ENCODE measurements at places on chromosomes 1 and 21.

DNA sequence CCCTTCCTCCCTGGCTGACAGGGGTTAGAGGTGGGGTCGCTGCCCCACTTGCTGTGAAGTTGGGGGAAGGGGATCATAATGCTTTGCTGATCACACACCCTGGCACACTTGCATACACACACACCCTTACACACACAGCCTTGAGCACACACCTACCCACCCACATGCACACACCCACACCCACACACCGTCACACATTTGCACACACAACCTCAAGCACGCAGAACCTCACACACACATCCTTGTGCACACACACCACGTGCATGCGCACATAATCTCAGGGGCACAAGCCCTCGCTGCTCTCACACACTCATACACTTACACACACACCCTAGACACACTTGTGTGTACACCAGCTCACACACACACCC, 16.4 kb upstream of the TNFRSF8 start:
- peaks cover 6% of the 10 kb centered on the region for H3K4me1 ChIP-seq
- H3K27ac ChIP-seq, result no peak overlapping the region
- no peak for DNase-seq

DNA sequence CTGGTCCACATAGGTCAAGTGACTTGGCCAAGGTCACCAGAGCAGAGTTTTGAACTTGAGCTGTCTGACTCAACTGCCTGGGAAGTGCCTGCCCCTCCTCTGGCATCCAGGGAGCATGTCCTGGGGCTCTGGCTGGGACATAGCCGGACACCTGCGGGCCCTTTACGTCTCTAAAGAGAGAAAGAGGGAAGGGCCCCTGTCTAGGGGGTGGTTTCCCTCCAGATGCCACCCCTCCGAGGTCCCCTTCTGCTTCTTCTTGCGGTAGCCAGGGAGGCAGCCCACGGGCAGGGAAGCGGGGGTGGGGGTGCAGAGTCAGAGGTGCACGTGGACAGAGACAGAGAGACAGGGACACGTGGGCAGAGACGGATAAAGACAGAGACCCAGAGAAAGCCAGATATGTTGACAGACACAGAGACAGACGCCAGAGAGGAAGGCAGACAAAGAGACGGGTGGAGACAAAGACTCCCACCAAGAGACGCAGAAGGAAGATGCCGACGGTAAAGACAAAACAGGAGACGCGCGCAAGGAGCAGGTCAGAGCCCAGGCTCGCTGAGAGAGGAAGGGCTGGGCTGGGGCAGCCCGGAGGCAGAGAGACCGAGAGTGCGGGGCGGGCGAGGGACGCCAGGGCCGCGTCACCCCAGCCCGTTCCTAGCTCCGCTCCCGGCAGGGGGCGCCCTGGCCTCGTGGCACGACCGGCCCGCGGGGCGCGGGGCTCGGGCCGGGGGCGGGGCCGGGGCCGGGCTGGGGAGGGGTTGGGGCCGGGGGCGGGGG, 458 bp upstream of the ALPL start:
- no peaks in the 10 kb centered on the region for H3K36me3 ChIP-seq
- H3K27ac ChIP-seq, result no peak overlapping the region
- peaks cover 13% of the 10 kb centered on the region for H3K27me3 ChIP-seq
- H3K4me3 ChIP-seq, result peak overlapping the region; percentile 73
- peaks cover 29% of the 10 kb centered on the region for H3K4me1 ChIP-seq

DNA sequence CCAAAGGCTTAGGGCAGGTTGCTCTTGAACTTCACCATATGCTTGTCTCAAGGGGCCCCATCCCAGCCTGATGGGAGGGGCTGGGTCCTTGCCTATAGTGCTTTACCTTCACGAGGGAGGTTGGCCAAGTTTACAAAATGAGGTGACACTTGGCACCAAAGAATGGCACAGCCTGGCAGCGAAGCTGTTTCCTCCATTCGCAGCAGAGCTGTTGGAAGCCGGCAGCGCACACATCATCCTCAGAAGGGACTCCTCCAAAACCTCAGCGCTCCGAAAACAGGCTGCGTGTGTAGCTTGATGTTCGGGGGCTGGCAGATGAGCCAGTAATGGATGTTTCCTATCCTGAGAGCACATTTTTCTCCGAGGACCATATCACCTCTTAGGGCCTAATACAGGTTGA, 116.8 kb downstream of the KAZN start:
- DNase-seq, result no peak
- no peak overlapping the region for H3K4me3 ChIP-seq
- no peaks in the 10 kb centered on the region for H3K27me3 ChIP-seq
- H3K36me3 ChIP-seq, result no peaks in the 10 kb centered on the region

GRCh38 chr1:206833106-206833680, 32.2 kb upstream of the IL20 start:
- peak overlapping the region; percentile 10 for H3K27ac ChIP-seq
- DNase-seq, result peak; percentile 31
- H3K27me3 ChIP-seq, result no peaks in the 10 kb centered on the region
- H3K4me1 ChIP-seq, result peaks cover 20% of the 10 kb centered on the region
- no peaks in the 10 kb centered on the region for H3K36me3 ChIP-seq
- no peak overlapping the region for H3K4me3 ChIP-seq

- no peaks in the 10 kb centered on the region for H3K27me3 ChIP-seq
- H3K4me3 ChIP-seq, result no peak overlapping the region
- DNase-seq, result peak; percentile 22
Observed at GRCh38 chr1:207025146-207025880, 7.2 kb downstream of the C1orf116 start.

Data from neural progenitor cell (in vitro differentiated cells).